Left hindlimb (tissue), 1 donor: ENCODE measurements at places on chromosomes 12 and 14.

DNA sequence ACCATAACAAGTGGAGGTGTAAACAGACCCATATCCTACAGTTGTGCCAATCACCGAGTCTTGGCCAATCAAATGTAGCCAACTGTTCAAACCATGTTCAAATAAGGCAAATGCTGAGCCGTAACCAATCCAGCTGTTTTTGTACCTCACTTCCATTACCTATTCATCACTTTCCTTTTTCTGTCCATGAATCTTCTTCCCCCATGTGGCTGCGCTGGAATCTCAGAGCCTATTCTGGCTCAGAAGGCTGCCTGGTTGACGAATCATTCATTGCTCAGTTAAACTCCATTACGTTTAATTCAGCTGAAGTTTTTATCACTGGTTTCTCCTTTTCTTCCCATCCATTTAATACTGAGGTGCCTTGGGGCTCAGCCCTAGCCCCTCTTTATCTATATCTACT, 71.1 kb downstream of the TBC1D30 start:
- no peak for DNase-seq

DNA sequence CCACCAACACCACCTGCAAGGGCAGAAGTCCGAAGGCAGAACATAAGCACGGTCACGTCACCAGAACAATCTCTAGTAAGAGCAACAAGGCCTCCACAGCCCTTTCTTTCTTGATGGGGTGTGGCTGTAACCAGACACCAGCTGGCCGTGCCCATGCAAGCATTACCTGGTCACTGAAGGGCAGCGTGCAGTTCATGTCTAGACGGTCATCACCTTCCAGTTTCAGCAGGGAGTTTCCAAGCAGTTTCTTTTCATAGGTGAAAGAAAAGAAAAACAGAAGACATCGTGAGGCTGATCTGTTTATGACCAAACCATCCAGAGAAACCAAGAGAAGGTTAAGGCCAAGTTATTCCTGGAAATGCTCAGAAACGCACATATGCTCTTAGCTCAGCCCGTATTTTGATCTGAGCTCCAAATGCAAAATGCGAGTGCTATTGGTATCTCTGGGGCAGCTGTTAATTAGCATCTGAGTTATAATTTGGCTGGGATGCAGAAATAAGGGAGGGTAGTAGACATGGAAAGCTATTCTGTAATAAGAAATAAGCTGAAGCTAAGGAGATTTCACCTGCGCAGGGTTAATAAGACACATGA, 42.5 kb downstream of the PRKAB1 start:
- DNase-seq: no peak

DNA sequence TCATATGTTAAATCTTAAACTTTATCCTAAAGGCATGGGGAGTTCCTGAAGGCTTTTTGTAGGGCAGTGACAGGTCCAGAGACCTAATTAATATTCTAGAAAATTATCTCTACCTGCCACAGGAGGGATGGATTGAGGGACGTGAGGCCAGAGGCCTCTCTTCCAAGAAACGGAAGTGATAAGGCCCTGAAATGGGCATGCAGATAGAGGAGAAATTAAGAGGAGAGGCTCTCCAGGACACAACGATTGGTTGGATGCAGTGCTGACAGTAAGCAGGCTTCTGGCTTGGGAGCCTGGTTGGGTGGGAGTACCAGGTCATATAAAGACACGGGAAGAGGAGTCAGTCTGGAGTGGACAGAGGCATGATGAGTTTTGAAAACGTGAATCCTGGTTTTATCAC, 3.1 kb upstream of the BORCS5 start:
- no peak for DNase-seq

DNA sequence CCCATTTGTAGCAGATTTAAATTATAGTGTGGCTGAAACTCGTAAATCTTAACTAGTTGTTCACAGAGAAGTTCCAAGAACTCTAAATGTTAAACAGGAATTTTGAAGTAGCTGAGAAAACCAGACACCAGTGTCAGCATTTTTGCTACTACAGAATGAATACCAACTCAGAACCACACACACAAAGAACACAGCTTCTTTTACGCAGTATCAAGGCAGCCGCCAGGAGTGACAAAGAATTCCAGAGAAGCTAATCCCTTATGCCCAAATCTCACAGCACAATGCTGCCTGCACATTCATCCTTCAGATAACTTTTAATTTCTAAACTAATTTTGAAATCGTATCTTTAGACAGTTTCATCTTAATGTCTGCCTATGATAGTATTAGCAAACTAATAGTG, 37.4 kb downstream of the SLC6A15 start:
- no peak for DNase-seq

DNA sequence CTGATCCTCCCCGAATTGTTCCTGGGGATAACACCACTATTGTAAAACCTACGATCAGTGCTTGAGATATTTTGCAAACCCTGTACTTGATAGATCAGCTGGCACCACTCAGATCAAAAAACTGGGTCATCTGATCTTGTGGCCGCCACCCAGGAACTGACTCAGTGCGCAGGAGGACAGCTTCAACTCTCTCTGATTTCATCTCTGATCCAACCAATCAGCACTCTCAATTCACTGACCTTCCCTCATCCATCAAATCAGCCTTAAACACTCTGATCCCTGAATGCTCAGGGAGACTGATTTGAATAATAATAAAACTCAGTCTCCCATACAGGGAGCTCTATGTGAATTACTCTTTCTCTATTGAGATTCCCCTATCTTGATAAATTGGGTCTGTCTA, 4.2 kb upstream of the XPOT start:
- no peak for DNase-seq

GRCh38 chr12:55732288-55732687, 3.5 kb upstream of the CD63 start:
- no peak for DNase-seq

- DNase-seq: peak; percentile 57
These were observed 5.5 kb upstream of the PAX9 start for GRCh38 chr14:36655963-36656686.
